ENCODE measurements at places on chromosomes 4 and X. TPM values are rescaled to one million over a fixed set of nuclear protein-coding genes. Genes with fewer than 3 reads are reported as not detected.

Gene FBXO8
- total RNA-seq: 34.1 TPM

Gene MAOB
- total RNA-seq: 0.56 TPM

Gene AADAT
- 2.0 TPM for total RNA-seq

Gene MAP3K15
- total RNA-seq: not detected

Gene FATE1
- total RNA-seq: not detected

Gene SSX4
- not detected for total RNA-seq

Gene CT47C1
- total RNA-seq: not detected

Gene DRP2
- 9.6 TPM for total RNA-seq

Gene SLC2A9
- 2.1 TPM for total RNA-seq

Gene SYNPO2
- total RNA-seq: 13.6 TPM

Gene FGD1
- 4.6 TPM for total RNA-seq

Gene NR0B1
- total RNA-seq: not detected

Gene HHIP
- total RNA-seq: 69.6 TPM

Gene NDNF
- total RNA-seq: 0.56 TPM

Gene TEX13D
- not detected for total RNA-seq

Gene SPACA5
- total RNA-seq: not detected

Gene ARL9
- 0.19 TPM for total RNA-seq

Gene CRMP1
- not detected for total RNA-seq

Gene UNC5C
- total RNA-seq: 4.8 TPM

Gene SEC24D
- 85.1 TPM for total RNA-seq

Gene TCEAL2
- total RNA-seq: 0.19 TPM

Gene TEX13B
- total RNA-seq: not detected

Gene CITED1
- not detected for total RNA-seq

Gene PGAM4
- total RNA-seq: not detected

Gene ITM2A
- total RNA-seq: 0.58 TPM

Gene PDGFRA
- 295 TPM for total RNA-seq

Gene MAGEA3
- total RNA-seq: not detected

Gene FREM3
- under 0.01 TPM for total RNA-seq

All from regular cardiac myocyte (primary cell).